Inflammatory macrophage (primary cell): ENCODE measurements at places on chromosomes 6 and 20.

- DNase-seq = no peak
Measured at GRCh38 chr6:83057705-83058321, 7.8 kb downstream of the UBE3D start.

DNA sequence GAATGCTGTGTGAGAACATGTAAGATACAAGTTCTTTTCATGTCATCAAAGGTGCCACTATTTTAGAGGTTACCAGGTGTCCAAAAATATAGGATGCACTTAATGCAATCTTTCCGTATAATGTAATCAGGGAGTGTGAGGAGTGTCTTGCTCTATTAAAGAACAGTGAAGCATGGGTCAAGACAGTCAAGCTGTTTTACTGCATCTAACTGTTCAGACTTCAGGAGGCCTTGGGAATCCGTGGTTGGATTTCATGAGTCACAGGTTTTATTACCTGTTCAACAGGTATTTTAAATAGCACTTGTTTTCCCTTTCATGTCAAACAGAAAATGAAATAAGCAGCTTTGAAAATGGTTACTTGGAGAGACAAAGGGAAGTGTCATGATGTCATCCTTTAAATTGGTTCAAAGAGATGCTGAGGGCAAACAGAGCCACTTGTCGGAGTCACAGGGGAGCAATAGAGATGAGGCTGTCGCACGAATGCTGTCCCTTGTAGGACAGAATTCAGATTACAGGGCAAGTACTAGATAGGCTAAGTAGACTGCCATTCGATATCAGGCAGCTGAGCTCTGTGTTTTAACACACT, 621.5 kb downstream of the QKI start:
- no peak for DNase-seq

DNA sequence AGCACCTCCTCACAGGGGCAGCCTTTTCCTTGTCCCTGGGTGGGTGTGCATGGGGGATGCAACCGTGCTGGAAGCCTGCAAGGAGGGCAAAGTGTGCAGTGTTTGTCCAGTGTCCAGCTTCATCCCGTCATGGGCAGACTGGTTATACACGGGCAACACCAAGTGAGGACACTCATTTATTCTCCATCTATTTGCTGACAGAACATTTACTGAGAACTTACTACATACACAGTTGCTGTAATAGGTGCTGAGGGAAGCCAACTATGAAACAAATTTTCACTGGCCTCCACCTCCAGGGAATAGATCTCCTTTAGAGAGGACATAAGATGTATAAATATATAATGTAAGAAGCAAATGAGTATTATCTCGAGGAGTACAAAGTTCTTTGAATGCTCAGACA, 136.7 kb downstream of the LRFN2 start:
- no peak for DNase-seq

- DNase-seq = peak; percentile 59
Measured at GRCh38 chr6:4649728-4650127, 126.5 kb upstream of the CDYL start.

DNA sequence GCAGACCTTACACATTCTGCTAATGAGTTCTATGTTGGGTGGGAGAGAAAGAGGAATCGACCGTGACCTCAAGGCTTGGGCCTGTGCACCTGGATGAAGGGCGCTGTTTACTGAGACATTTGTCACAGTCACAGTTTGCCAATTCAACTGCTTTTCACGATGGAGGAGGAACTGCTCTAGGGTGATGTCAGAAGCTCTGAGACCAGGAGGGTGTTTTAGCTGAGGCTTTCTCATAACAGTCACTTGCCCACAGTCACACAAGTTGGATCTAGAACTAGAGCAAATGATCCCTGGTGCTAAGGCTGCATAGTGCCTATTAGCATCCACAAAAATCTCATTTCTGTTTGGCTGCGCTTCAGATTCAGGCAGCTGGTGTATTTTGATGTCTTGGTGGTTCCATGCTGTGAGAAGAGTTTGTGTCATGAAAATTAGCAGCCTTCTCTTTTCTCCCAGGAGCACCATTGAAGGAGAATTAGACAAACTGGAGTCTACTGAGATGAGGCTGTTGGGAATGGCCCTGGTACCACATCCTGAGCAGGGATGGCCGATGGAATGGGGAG, 83.3 kb upstream of the TGM3 start:
- peak; percentile 41 for DNase-seq

DNA sequence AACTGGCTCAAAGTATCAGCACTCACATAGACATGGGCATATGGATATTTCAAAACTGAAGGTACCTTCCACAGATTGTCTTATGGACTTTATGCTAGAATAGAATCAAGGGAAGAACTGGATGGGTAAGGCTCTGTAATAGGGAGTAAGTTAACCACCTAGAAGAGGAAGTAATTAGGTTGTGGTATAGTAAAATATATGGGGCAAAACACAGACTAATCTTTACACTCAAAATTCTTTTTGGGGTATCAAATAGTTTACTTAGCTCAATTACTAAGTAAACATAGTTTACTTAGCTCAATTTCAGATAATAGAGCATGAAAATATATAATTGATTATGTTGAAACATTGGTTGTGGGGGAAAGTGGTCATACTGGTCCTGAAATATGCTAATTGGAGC, 94.2 kb upstream of the ATXN1 start:
- no peak for DNase-seq

GRCh38 chr6:154371281-154371680, 14.7 kb upstream of the IPCEF1 start:
- peak; percentile 44 for DNase-seq

- no peak for DNase-seq
Measured at GRCh38 chr6:161169035-161169434, 104.8 kb downstream of the AGPAT4 start.

- peak; percentile 59 for DNase-seq
Measured at GRCh38 chr6:31622684-31623091, 2.2 kb downstream of the PRRC2A start.

DNA sequence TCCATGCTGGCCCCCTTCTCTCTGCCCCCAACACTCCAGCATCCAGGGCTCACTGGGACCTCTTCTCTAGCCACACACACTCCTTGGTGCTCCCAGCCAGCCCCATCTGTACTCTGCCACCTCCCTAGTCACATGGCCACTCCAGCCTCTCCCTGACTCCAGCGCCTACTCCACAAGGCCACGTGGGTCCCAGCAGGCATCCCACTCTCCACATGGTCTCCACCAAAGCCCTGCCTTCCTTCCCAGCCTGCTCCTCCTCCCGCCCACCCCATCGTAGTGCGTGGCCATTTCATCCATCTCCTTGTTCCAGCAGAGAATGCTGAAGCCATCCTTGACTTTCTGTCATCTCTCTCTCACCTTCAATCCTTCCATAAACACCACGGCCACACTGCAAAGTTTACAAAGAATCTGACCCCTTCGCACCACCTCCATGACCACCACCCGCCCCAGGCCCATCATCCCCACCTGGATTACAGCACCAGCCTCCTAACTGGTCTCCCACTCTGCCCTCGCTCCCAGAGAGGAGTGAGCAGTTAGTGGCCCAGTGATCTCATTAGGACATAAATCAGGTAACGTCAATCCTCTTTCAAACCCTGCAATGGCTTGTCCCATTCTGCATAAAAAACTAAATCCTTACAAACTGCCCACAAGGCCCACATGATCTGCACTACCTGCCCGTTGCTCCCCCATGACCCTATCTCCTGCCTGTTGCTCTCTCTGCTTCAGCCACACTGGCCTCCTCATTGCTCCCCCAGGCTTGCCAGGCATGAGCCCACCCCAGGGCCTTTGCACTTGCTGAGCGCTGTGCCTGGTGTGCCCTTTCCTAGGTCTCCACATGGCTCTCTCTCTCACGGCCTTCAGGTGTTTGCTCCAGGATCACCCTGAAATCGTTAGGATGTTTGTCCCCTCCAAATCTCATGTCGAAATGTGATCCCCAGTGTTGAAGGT, 96.2 kb downstream of the GRM4 start:
- DNase-seq = no peak

- no peak for DNase-seq
Measured at GRCh38 chr6:143034689-143035334, 25.9 kb upstream of the AIG1 start.

GRCh38 chr6:109339906-109340678, 42.2 kb downstream of the CD164 start:
- DNase-seq = peak; percentile 17

- DNase-seq = peak; percentile 54
Measured at GRCh38 chr6:71454056-71454455, 165.4 kb downstream of the OGFRL1 start.

GRCh38 chr20:62688855-62689460, 19.7 kb upstream of the NTSR1 start:
- no peak for DNase-seq

- DNase-seq = peak; percentile 33
Measured at GRCh38 chr6:44076356-44077213, 50.7 kb downstream of the MRPL14 start.

- DNase-seq = no peak
Measured at GRCh38 chr6:166477647-166478365, 95.1 kb upstream of the MPC1 start.

- DNase-seq = no peak
Measured at GRCh38 chr6:163620670-163621330, 206.3 kb downstream of the QKI start.

GRCh38 chr20:51315390-51315789, 227.1 kb downstream of the NFATC2 start:
- DNase-seq = no peak

DNA sequence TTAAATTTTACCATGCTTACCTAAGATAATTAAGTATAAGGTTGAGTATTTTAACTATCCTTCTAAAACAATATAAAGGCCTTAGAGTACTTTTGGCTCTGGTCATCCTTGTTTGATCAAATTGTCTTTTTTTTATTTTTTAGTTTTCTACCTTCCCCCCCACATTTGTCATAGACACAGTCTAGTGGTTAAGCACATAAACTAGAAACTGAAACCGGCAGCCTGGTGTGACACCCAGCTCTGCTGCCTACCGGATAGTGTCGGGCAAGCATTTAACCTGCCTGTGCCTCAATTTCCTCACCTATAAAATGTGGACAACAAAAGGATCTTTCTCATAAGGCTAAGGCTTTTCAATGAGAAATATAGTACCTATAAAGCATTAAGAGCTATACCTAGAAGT, 21.6 kb upstream of the TULP4 start:
- DNase-seq = no peak

DNA sequence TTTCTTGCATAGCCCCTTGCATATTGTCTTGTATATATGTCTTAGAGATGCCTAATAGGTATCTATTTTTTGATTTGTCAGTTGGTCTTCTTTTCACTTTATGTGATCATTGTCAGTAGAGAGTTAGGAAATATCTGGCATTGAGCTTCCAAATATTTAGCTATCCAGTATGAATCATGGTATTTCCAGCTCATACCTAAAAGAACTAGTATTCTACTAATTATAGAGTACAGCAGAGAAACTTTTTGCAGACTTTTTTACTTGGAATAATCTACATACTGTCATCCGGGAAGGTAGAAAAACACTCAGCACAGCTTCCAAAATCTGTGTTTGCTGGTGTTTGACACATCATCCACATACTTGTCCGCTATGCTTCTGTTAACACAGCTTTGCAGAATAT, 156.4 kb upstream of the HTR1E start:
- DNase-seq = no peak

- DNase-seq = no peak
Measured at GRCh38 chr20:61963885-61964674, 101.6 kb downstream of the TAF4 start.

- DNase-seq = no peak
Measured at GRCh38 chr20:8490076-8490830, 358.2 kb downstream of the PLCB1 start.

DNA sequence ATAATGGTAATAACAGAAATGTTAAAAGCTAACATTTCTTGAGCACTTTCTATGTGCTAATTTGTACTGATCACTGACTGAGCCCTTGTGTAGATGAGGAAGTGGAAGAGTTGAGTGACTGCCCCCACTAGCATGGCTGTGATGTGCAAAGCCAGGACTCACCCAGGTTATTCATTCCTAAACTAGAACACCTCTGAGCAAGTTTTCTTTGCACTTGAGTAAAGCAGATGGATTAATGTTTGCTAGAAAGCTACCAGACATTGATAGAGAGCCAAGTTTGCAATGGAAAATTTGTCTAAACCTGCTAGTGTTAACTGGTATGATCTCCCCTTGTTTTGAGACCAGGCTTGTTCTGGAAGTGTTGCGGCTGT, 467.4 kb upstream of the PLCB4 start:
- DNase-seq = peak; percentile 2

DNA sequence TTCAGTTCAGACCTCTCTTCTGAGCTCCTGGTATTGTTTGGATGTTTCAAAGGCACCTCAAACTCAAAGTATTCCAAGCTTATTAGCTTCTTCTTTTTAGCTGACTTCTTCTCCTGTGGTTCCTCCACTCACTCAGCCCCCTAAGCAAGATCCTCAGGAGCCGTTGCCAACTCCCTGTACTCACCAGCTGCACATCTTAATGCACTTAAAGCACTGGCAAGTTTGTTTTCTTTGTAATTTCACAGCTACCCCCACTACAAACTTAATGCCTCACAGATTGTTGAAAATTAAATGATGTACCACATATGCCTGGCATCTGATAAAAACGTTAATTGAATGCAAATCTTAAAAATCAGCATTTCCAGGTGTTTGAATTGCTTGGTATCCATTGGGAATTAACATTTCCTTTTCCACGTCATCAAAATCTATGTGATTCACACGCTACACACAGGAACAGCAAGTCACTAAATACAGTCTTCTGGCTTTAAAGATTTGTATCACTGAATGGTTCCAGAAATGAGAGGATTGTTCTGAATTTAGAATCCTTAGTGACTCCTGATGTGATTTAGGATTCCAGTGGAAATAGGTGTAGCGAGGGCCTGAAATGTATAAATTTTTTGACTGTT, 24.5 kb downstream of the CALHM6 start:
- no peak for DNase-seq

DNA sequence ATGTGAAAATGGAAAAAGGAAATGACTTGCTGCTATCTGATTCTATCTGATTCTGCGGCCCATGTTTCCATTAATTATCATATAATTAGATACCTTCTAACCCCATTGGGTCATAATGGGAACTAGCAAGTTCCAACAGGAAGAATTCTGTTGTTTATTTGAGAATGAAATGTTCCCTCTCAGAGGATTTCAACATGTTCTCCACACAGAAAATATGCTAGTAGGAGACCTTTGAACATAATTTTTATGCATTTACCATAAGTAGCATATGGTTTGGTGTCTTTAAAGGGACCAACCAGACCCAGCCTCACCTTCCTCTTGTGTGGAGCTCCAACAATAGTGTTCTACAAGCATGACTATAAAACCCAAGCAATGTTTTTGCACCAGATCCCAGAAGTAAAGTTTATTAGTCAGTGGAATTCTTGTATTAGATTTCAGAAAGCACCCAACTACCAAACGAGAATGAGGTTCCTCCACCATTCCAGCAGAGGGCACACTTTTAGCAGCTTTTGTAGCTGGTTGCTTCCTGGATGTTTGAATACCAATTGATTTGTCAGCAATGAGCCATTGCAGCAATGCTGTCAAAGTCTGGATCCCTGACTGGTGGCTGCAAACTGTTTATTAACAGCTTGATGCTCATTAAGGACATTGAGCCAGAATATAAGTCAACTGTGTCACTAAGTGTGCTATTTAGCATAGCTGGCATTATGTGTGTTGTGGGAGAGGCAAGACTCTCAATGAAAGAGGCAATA, 143.6 kb upstream of the GJE1 start:
- DNase-seq = peak; percentile 21

- DNase-seq = peak; percentile 33
Measured at GRCh38 chr20:2402271-2402980, 21.7 kb downstream of the TGM6 start.
